Heart left ventricle (tissue), 16 donors: ENCODE measurements at places on chromosomes 4 and X. TPM values are rescaled to one million over a fixed set of nuclear protein-coding genes. Genes with fewer than 3 reads are reported as not detected.

DNA sequence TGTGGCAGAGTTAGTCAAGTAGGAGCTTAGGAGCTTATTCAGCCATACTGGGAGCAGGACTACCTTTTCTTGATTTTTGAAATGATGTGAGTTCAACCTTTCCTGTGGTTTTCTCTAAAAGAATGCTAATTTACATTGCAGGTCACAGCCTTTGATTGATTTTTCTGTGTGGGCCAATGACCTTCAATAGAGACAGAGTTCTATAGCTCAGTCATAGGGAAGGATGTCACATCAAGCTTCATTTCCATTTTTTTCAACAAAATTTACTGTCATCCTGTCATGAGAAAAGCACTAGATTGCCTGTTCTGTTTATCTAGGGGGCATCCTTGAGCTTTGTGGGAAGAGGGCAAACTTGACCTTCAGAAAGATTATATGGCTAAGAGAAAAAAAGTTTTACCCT is 448.7 kb downstream of the MID1IP1 start:
- no peak overlapping the region for H3K27ac ChIP-seq
- H3K4me1 ChIP-seq, result no peaks in the 10 kb centered on the region
- no peak for DNase-seq
- no peak overlapping the region for H3K4me3 ChIP-seq

DNA sequence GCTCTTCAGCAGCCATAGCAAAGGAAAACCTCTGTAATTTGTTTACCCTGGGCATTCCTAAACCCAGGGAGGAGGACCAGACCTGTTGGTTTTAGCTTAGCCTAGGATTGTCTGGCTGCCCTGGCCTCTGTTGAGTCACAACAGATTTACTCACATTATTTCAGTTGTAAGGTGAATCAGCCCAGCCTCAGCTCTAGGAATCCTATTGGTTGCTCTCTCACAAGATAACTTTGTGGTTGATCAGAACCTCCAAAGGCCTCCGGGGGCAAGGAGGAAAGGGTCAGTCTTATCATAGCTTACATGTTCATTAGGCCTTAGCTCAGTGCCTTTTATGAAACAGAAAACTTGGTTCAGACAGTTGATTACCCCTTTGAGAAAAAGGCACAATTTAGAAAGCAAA is 41.0 kb downstream of the PDK3 start:
- H3K36me3 ChIP-seq, result no peaks in the 10 kb centered on the region
- DNase-seq, result no peak
- H3K4me1 ChIP-seq, result no peaks in the 10 kb centered on the region
- no peaks in the 10 kb centered on the region for H3K27me3 ChIP-seq
- no peak overlapping the region for H3K27ac ChIP-seq

DNA sequence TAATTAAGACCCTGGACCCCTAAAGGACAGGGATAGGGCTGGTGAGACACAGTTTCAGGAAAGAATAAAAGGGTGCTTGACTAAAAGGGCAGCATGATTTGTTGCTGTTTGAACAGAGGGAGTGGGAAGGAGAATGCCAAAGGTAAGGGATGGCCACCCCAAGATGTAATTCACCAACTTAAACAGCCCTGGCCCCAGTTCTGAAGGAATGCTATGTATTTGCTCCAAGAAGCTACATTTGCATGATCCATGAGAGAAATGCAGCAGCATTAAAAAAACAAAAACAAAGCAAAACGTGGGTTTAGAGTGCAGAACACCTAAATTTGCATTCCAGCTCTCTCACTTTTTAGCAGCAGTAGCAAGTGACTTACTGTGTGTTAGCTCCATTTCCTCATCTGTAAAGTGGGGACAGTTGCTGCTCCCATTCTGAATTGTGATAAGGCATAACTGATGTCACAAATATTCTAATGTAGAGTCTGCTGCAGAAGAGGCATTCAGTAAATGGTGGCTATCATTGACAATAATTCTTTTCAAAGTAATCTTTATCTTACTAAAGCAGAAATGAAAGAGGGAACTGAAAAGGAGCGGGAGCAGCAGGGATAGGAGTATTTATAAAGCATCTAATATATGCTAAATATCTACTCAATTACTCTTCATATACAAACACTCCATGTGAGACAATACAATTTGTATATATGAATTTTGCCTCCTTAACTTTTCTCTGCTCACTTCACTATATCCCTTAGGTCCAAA is 115.8 kb downstream of the PPARGC1A start:
- no peak for DNase-seq
- no peak overlapping the region for H3K4me3 ChIP-seq
- H3K27me3 ChIP-seq, result no peaks in the 10 kb centered on the region
- H3K4me1 ChIP-seq, result no peaks in the 10 kb centered on the region
- H3K27ac ChIP-seq, result no peak overlapping the region

DNA sequence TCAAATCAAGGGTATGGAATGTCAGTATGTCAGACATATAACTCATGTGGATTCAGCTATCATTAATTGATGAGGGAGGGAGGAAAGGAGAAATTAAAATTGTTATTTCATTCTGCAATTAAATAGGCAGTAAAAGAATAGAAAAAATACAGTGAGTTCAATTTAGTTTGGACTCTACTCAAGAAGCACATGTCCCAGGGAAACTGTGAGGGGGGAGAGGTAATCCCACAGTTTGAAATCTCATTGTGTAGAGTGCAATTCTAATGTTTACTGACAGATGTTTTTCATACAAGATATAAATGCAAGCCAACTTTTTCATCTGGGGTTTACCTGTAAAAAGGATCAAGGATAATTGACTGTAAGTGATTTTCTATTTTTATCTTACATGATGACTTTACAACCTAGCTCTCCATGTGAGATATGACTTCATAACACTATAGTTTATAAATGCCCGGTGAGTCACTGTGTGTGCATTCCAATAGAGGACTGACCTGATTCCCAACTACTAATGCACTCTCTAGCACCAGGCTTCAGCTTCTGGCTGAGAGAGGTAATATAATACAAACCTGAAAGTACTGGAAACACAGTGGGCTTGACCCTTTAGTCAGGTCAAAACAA is 35.2 kb upstream of the SCD5 start:
- H3K4me1 ChIP-seq, result no peaks in the 10 kb centered on the region
- no peaks in the 10 kb centered on the region for H3K27me3 ChIP-seq
- no peak overlapping the region for H3K4me3 ChIP-seq
- peak overlapping the region; percentile 47 for H3K27ac ChIP-seq

DNA sequence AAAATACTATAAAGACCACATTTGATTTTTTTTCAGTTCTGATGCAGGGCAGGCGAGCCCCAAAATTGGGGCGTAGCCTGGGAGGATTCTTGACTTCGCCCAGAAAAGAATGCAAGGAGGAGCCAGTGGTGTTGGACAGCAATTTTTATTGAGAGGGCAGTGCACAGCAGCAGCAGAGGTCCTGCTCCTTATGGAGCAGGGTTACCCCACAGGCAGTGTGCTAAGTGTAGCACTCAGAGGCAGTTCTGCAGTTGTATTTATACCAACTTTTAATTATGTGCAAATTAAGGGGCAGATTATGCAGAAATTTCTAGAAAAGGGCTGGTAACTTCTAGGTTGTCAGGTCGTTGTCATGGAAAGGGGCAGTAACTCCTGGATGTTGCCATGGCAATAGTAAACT is 69.9 kb downstream of the GASK1B start:
- DNase-seq, result no peak
- no peaks in the 10 kb centered on the region for H3K27me3 ChIP-seq
- H3K27ac ChIP-seq, result no peak overlapping the region

Gene HELT
- total RNA-seq, result not detected

Gene CCDC158
- 0.50 TPM for total RNA-seq

Gene IL3RA
- total RNA-seq, result 4.2 TPM

Gene PCDH10
- 0.06 TPM for total RNA-seq

Gene ARHGAP6
- 2.1 TPM for total RNA-seq
